ENCODE measurements at places on chromosomes 2 and 18.

DNA sequence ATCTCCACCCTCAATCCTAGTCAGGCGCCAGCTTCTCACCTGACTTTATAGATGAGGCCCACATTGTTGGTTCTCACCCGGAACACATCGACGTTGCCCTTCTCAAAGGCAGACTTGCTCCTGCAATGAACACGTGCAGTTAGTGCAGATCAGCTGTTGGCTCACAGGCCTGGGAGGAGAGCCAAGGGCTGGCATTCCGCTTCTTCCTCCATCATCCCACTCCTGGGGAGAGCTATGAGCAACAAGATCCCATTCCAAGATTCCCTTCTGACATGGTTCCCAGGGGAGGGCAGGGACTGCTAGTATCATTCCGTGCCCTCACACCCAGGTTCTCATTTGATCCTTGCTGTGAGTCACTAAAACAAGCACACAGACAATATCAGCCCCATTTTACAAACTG is 15.1 kb downstream of the LOXHD1 start:
- DNase-seq: no peak

DNA sequence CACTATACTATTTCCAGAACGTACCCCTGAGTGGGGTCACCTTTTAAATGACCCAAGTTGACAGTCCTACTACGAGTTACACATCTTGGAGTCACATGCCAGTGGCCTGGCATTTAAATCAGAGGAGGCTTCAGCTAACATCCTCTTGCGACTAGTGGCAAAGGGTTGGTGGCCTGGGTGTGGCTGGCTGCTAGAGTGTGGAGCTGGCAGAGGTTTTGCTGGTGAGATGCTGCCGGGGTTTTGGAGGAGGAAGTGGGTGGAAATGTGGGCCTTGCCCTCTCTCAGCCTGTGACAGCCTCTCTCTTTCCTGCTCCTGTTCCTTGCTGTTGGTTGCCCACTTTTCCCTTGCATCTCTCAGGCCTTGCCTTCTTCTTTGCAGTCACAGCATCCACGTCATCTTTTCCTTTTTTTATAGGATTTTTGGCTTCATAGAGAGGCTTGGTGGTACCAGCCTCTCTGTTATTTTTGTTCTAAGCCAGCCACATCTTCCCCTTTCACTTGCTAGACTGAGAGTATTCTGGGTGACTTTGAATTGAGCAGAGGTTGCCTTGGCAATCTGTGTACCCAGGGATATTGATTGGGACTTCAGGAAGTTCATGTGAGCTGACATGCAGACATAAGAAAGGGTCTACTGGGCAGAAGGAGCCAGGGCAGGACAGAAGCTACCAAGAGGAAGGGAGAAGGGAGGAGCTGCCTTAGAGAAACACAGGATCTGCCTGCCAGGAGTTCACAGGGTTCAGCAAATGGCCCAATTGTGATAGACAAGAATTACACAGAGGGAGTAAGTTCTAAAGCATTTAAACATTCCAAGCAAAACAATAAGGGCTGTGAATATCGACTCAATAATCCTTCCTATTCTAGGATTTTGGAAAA is 55.4 kb downstream of the CDC42EP3 start:
- DNase-seq: no peak

DNA sequence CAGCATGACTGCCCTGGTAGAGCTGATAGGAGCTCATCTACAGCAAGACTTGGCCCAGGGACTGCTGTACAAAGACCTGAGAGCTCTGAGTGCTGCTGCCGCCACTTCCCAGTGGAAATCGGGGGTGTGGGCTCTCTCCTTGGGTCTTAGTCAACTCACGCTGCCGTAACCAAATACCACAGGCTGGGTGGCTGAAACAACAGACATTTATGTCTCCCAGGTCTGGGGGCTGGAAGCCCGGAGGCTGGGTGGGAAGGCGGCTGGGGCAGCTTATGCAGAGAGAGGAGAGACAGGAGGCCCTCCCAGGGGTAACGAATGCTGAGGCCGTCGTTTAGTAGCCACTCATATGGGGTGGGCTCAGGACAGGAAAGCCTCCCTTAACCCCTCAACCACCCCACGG is 15.4 kb upstream of the MAL start:
- DNase-seq: no peak

DNA sequence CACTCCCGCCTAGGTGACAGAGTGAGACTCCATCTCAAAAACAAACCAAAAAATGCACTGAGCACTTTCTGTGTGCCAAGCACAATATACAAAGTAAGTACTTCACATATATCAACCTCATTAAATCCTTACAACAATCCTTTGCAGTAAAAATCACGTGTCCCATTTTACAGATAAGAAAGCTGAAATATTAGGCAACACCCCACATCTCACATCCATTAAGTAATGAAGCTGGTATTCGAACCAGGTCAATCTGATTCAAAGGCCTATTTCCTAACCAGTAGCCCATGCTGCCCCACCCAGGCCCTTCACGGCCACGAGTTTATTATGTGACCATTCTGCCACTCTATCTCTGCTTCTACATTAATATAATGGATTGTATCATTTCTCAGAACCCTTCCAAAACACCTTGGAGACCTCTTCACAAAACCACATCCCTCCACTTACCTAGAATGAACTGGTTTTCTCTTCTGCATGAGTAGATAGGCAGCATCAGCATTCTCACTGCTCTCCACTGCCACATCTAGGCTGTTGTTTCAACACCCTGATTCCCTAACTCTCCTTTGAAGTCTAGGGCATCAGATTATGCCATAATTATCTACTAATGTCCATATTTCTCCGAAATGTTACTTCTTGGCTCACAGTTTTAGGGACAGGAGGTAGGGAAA is 3.1 kb upstream of the EXOC6B start:
- no peak for DNase-seq

Data from NCI-H1436 (cell line).